ENCODE measurements at places on chromosomes 12 and 14.

GRCh38 chr14:33933386-33933933, 17.4 kb downstream of the EGLN3 start:
- DNase-seq: no peak

DNA sequence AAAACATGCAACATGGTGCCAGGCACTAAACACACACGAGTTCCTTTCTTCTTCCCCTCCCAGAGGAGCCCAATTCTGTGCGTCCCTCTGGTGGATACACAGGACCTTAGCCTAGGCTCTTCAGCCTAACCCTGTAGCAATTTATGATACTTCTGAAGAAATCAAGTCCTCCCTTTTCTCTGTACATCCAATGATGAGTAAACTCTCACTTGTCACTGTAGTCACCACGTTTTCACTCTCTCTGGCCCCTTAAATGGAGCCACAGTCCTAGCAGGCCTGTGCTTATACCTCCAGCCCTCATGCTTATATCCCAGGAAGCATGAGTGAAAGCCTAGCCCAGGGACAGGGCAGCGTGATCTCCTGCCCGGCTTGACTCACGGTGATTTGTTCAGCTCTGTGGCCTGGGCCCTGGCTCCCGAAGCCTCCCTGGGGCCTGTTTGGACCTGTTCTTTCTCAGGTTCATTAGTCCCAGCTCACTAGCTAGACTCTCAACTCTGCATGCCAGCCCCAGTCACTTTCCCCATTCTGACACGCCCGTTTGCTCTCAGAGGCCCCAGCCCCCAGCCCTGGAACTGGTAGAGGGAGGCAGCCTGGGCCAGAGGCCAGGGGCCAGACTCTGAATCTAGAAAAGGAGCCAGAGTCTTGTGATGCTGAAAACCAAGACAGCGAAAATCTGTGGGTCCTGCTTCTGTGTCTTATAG, 24.1 kb upstream of the PLEKHG3 start:
- no peak for DNase-seq

DNA sequence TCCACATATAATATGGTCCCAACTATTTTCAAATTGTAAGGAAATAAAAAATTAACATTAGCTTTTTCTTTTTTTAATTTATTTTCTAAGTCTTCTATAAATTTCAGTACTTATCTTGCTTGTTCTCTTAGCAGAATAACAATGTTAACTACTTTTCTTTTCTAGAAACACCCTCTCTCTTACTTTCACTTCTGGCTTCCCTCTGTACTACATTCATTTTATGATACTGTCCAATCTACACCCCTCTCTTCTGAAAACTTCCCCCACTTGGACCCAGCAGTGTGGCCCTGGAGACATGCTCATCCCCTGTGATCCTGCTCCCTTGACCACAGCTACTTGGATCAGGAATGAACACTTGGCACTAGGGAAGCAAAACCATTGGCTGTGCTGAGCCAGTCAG, 15.7 kb downstream of the SGPP1 start:
- DNase-seq: no peak

GRCh38 chr14:49641697-49642129, 6.7 kb upstream of the DNAAF2 start:
- peak; percentile 28 for DNase-seq

- no peak for DNase-seq
Measured at GRCh38 chr12:11711651-11712327, 62.3 kb downstream of the ETV6 start.

DNA sequence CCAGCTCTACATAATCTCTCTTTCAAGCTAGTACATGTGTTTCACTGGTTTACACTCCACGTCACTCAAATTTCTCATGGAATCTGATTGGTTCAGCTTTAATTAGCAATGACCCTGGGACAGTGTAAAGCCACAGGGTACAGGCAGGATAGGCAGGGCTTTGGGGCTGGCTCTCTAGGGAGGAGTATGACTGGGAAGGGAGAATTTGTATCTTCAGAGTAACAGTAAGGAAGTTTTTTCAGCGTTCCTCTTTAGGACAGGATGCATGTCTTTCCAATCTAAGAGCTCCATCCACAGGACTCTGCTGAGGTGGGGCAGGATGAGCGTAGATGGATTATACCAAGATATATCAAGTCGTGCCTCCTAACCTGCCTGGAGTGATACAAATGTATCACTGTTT, 112.0 kb upstream of the CLEC14A start:
- no peak for DNase-seq

DNA sequence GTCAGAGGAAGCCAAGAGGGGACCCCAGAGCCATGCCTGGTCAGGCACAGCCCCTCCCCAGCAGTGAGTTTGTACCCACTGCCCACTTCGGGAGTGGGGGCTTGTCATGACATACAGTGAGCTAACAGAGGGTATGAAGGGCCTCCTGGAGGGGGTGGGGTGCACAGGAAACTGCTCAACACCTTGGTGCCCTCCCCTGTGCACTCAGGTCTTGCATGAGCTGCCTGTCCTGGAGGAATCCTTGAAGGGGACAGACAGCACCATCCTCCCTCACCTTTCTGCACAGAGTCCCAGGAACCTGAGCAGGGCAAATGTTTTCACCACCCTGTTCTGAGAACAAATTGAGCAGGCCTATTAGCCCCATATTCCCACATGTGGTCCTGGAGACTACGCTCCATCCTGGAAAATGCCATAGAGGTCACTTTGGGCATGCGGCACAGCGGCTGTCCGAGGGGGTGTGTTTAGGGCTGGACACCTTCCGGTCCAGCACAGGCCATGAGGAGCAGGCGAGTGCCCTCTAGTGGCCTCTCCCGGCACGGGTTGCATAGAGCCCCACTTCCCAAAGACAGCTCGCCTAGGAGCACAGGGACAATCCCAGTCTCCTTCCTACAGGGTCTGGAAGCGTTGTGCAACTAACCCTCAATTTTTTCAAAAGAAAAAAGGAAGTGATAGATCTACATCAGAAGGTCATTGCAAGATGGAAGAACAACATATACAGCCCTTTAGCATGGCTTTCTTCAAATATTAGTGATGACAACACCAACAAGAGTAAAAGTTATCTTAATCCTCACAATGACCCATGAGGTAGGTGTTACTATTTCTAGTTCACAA, 31.9 kb upstream of the ZFP36L1 start:
- DNase-seq: peak; percentile 91

DNA sequence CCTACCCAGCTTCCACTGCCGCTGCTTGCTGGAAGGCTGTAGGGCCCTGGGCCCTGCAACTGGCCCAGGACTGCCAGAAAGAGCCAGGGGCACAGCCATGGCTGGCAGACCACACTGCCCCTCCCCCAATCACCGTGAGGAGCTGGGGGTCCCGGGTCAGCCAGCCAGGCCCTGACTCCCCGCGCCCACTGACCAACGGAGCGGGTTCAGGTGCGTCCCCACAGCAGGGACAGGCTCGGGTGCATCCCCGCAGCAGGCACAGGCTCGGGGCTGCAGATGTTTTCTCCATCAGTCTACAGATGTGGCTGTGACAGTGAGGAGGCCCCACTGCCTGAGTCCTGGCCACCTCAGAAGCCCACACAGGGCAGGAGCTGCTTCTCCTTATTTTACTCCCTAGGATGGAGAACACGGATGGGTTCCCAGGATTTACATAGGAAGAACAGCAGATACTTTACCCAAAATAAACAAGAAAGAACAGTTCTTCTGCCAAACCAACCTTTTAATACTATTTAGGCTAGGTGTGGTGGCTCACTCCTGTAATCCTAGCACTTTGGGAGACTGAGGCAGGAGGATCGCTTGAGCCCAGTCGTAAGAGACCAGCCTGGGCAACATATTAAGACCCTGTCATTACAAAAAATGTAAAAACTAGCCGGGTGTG, 61.1 kb downstream of the TESC start:
- DNase-seq: no peak

GRCh38 chr12:38601949-38602348, 285.4 kb downstream of the ALG10B start:
- DNase-seq: no peak

DNA sequence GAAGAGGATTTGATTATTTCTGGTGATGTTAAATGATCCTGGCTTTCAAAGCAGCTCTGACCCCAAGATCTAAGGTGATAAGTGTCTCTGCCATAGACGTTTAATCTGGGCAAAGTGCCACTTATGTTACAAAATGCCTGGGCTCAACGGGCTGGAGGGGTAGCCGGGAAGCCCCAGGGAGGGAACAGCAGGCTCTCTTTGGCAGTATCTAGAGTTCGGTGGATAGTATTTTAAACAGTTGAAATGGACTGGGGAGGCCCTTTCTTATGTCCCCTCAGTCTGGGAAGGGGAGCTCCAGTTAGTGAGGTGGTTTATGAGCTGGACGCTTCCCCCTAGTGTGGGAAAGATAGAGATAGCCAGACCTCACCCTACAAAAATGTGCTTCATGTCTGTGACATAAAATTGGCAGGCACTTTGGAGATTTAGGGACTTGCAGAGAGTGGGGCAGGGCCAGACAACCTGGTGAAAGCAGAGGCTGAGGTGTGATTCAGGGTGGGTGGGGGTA, 5.5 kb upstream of the HOXC11 start:
- DNase-seq: no peak

DNA sequence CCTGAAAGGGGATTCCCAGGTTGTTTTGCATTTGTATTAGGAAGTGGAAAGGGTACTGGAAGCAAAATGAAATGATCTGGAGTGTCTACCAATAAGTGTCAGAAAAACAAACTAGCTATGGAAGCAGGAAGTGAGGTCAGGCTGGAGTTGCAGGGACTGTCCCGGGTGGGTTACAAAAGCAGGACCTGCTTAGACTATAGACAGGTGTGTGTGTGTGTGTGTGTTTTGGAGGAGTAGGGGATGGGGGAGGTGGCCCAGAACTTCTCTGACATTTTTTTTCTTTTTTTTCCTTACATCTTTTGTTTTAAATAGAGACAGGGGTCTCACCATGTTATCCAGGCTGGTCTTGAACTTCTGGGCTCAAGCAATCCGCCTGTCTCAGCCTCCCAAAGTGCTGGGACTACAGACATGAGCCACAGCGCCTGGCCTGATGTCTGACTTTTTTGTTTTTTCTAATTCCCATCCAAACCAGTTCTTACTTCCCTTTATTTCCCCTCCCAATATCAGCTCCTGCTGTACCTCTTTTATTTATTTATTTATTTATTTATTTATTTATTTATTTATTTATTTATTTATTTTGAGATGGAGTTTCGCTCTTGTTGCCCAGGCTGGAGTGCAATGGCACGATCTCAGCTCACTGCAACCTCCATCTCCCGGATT, 512 bp upstream of the RND1 start:
- DNase-seq: no peak

DNA sequence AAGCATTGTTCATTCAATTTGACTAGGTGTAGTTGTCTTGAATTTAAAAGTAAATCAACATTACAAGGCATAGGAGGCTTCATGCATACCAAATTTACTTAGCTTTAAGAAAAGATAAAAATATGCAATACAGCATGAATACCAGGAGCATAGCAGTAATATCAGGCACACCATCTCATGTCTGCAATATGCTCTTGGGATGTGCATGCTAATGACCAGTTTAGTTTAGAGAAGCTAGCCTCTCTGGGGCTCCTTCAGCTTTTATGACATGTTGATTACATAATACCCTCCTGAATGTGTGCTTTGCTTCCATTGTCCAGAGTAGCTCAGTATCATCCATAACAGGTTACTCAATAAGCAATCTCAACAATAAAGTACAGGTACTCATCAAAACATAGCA, 497.2 kb downstream of the FLRT2 start:
- DNase-seq: no peak

DNA sequence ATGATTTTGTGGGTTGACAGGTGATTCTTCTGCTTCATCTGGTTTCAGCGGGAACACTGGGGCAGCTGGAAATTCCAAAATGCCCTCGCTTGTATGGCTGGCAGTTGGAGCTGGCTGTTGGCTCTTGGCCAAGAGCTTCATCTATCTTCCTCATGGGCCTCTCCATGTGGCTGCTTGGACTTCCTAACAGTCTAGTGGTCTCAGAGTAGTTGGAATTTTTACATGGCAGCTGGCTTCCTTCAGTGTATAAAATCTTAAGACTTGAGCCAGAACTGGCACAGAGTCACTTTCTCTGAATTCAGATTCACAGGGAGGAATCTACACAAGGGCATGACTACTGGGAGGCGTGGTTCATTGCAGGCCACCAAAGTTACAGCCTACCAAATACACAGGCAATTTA, 204.9 kb upstream of the RMST start:
- no peak for DNase-seq

- DNase-seq: no peak
Measured at GRCh38 chr14:99327458-99328250, 55.7 kb upstream of the BCL11B start.

GRCh38 chr12:118495296-118495695, 118.9 kb downstream of the SUDS3 start:
- DNase-seq: no peak

DNA sequence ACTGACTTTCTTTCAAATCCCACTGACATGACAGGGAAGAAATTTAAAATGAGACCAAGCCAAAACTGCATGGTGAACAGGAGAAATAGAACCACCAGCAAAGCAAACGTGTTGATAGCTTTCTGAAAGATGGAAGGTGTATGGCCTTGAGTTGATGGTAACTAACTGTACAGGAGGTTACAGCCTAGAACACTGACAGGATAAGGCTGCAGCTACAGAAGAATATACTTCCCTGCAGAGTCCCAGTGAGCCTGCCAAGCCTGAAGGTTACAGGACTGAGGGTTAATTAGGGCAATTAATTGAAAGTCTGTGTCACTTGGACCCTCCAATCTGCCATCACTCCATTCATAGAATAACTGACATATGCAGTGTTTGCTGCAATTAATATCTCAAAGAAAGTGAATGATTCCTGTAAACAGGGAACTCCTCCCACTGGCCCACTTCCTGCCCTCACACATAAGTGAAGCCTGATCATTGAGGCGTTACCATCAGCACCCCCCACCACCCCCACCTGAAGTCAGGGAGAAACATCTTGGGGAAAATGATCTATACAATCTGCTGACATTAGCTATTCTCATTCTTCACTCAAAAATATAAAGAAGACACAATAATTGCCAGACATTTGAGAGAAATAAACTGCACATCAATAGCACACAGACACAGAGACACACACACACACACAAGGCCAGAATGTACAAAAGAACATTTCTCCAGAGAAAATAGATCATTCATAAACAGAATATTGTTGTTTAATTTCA, 73.4 kb downstream of the GTF2A1 start:
- no peak for DNase-seq

DNA sequence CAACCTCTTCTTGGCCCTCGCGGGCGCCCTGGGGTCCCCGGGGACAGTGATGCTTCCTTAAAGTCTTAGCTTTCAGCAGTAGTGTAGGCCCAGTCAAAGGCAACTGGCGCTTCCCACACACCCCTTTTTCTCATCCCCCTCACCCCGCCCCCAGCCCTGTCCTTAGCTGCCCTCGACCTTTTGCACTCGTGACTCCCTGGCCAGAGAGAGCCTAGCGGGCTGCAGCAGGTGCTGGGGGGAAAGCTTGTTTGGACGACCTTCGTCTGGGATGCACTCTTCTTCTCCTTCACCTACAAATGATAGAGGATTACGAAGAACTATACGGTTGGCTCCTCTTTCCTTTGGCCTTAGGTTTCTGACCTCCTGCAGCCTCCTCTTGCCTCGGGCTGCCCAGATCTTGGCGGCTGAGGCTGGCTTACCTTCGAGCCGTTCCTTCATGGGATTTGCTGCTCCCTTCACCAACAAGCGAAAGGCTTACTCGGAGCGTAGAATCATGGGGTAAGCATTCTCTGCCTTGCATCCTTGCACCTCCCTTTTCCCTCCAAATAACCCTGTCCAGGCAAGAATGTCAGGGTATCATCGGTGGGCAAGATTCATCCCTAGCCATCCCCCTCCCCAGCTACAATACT, 815 bp downstream of the COQ10A start:
- peak; percentile 37 for DNase-seq

GRCh38 chr14:53304726-53305381, 151.7 kb upstream of the DDHD1 start:
- no peak for DNase-seq

- no peak for DNase-seq
Measured at GRCh38 chr12:41466802-41467201, 278.7 kb downstream of the PDZRN4 start.

Data from WERI-Rb-1 (cell line).